Left lung (tissue), 14 donors: ENCODE measurements at places on chromosomes 16 and 17. TPM values are rescaled to one million over a fixed set of nuclear protein-coding genes. Genes with fewer than 3 reads are reported as not detected.

DNA sequence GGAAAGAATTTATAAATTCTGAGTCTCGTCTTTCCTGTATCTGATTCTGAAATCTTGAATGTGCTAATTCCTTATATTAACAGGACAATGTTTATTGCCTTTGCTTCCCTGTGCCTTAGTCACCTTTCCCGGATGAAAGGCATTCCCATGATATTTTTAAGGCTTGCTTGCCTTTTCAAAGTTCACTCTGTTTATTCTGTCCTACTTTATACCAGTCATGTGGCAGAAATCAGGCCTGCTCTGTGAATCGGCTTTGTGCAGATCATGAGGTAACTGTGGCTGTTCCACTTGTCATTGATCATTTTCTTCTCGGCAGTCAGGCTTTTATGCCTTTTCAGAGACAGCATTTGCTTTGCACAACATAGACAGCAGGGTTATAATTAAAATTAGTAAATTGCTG lies 28.8 kb upstream of the ABCC11 start:
- no peak overlapping the region for H3K27ac ChIP-seq
- no peak overlapping the region for H3K4me3 ChIP-seq
- DNase-seq = no peak

GRCh38 chr17:76419576-76420260 lies 33.2 kb downstream of the UBE2O start:
- H3K27ac ChIP-seq = no peak overlapping the region
- no peaks in the 10 kb centered on the region for H3K36me3 ChIP-seq
- H3K4me1 ChIP-seq = no peaks in the 10 kb centered on the region
- H3K4me3 ChIP-seq = no peak overlapping the region
- no peaks in the 10 kb centered on the region for H3K27me3 ChIP-seq
- DNase-seq = no peak

DNA sequence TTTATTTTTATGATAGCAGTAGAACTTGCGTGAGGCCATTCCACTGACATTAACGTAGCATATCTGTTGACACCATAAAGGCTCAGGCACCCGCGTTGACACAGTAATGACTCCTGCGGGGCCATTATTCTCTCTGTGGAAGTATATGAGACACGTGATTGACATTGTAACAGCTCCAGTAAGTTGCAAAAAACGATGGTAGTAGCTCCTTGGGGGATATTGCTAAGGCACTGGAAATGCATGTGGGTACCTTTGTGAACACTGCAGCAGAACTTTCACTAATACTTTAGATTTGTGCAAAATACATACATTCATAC lies 918.8 kb upstream of the CDH8 start:
- H3K4me1 ChIP-seq = no peaks in the 10 kb centered on the region
- no peak overlapping the region for H3K27ac ChIP-seq
- no peak for DNase-seq

CLDN7 gene
- total RNA-seq = 187 TPM

TBC1D3H gene
- not detected for total RNA-seq

GJD3 gene
- total RNA-seq = 3.0 TPM

SNX20 gene
- 6.4 TPM for total RNA-seq

HBM gene
- total RNA-seq = not detected

GPR179 gene
- total RNA-seq = 0.50 TPM

SSTR5 gene
- not detected for total RNA-seq
